ENCODE measurements at places on chromosomes 7 and 10. TPM values are rescaled to one million over a fixed set of nuclear protein-coding genes. Genes with fewer than 3 reads are reported as not detected.

The PLXDC2 gene
- total RNA-seq, result 38.5 TPM

DNA sequence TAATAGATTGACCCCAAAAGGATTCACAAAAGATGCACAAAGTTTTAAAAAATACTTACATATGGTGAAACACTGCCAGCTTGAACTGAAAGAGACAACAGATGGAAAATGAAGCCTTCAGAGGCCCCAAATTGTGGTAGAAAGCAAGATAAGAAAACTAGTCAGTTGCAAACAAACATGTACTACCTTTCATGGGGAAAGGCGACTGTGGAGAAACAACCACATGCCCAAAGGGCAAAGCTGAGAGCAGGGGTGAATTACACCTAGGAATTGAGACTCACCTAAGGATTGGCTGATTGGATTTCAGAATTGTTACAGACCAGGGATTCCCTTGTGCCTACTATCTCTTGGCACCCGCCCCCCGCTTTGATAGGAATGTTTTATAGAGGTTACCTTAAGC is 13.1 kb downstream of the EPC1 start:
- peaks cover 55% of the 10 kb centered on the region for H3K4me1 ChIP-seq
- H3K4me3 ChIP-seq, result no peak overlapping the region
- peaks cover 11% of the 10 kb centered on the region for H3K36me3 ChIP-seq
- peak overlapping the region; percentile 26 for H3K27ac ChIP-seq
- DNase-seq, result no peak

DNA sequence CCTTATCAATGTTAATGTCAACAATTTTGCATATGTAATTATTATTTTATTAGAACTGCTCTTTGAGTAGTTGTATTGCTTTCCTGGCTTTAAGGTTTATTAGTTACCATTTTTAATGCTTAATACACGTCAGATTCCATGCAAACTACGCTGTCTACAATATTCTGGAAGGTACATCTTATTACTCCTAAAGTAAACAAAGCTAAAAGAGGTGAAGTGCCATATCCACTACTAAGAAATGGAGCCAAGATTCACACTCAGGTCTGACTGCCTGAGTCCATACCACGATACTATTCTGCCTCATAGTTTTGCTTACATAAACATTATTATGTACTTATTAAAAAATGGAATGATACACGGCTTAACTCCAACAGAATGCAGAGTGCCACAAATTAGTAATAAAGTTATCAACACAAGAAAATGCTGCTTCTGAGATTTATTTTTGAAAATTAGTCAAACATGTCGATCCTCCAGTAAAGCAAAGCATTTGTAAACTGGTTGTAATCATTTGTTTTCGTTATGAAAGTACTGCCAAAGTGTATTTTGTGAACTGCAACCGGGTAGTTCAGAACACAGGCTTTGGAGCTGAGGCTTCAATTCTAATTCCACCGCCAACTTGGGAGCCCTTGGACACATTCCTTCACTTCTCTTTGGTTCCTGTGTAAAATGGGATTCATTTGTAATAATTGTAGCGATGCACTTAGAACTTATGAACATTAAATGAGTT is 1.1 kb upstream of the DMTF1 start:
- no peak for DNase-seq
- H3K27ac ChIP-seq, result peak overlapping the region; percentile 99
- no peaks in the 10 kb centered on the region for H3K27me3 ChIP-seq
- no peaks in the 10 kb centered on the region for H3K36me3 ChIP-seq

DNA sequence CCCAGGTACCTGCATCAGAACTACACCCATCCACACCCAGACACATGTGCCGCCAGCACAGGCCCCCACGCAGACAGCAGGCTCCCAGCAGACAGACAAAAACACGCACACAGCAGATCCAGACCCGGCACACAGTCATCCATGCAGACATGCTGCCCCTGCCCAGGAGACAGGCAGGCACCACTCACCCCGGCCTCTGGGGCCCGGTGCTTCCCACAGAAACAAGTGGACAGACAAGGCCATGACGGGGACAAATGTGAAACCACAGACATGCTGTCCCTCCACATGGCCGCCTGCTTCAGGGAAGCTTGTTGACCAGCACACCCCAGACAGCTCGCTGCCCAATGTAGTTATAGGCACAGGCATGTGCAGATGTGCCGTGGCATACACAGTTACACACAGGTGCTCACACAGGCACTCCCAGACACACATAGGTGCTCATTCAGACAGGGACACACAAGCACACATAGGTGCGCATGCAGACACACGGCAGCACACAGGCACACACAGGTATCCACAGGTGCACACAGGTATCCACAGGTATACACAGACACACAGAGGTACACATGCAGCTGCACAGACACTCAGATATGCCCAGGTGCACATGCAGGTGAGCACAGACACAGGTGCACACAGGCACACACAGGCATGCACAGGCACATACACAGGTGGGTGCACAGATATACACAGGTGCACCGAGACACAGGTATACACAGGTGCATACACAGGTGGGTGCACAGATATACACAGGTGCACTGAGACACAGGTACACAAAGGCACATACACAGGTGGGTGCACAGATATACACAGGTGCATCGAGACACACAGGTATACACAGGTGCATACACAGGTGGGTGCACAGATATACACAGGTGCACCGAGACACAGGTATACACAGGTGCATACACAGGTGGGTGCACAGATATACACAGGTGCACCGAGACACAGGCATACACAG is 10.5 kb upstream of the SCART1 start:
- DNase-seq, result no peak
- no peak overlapping the region for H3K4me3 ChIP-seq
- no peaks in the 10 kb centered on the region for H3K27me3 ChIP-seq
- no peaks in the 10 kb centered on the region for H3K4me1 ChIP-seq
- no peak overlapping the region for H3K27ac ChIP-seq
- peaks cover 10% of the 10 kb centered on the region for H3K36me3 ChIP-seq

The SPDYE9 gene
- total RNA-seq, result not detected

The FAS gene
- 2.7 TPM for total RNA-seq

DNA sequence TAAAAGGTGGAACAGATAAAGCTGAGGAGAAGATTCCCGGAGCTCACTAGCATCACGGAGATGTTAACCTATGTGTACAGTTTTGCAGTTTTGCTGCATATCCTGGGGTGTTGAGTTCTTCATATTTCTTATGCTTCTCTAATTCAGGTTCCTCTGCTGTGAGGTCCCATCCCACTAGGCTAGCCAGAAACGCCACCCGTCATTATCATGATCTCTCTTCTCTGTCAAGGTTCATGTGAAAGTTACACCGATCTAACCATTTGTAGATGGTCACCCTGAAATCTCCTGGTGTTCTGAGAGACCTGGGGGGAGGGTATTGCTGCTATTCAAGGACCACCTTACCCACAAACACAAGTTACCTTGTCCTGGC is 136.3 kb downstream of the CCDC71L start:
- H3K4me3 ChIP-seq, result no peak overlapping the region
- H3K27ac ChIP-seq, result no peak overlapping the region
- no peak for DNase-seq
- H3K36me3 ChIP-seq, result no peaks in the 10 kb centered on the region

The MUC3A gene
- 2.0 TPM for total RNA-seq

- no peaks in the 10 kb centered on the region for H3K36me3 ChIP-seq
- no peak overlapping the region for H3K4me3 ChIP-seq
- peaks cover 32% of the 10 kb centered on the region for H3K4me1 ChIP-seq
- H3K27ac ChIP-seq, result peak overlapping the region; percentile 43
- peaks cover 21% of the 10 kb centered on the region for H3K27me3 ChIP-seq
Measured at GRCh38 chr10:79449181-79450146, 4.0 kb upstream of the ZCCHC24 start.

DNA sequence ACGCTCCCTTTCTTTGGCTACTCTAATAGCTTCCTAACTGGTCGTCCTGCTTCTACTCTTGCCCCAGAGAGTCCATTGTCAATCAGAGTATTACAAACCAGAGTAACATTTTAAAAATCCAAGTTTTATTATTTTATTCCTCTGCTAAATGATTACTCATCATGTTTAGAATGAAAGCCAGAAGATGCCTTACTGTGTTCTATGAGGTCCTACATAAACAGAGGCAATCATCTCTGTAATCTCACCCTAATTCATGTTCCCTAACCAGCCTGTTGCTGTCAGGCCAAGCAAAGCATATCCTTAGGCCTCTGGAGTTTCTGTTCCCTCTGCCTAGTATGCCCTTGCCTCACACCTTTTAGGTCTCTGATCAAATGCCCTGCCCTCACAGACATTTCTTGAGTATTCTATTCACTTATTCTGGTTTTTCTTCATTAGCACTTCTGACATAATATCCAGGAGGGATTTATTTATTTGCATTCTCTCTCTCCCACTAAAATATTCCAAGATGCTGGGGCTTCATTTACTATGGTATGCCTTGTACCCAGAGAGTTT is 497.5 kb downstream of the PHTF2 start:
- no peaks in the 10 kb centered on the region for H3K4me1 ChIP-seq
- H3K36me3 ChIP-seq, result no peaks in the 10 kb centered on the region
- no peaks in the 10 kb centered on the region for H3K27me3 ChIP-seq
- DNase-seq, result no peak

DNA sequence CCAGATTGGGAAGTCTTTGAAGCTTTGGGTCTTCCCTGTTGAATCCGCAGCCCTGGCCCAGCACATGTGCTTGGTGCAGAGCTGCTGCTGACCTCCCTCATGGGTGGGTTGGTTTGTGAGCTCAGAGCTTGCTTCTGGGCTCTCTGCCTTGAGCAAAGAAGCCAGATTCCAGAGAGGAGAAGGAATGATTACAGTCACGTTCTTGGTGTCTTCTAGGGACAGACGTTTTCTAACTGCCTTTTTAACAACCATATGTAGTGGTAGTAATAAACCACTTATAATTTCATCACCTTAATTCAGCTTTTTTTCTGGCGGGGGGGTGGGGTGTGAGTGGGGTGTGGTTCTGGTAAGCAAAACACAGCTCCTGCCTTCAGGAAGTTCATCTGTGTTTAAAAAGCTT is 39.5 kb downstream of the LRMDA start:
- H3K4me1 ChIP-seq, result peaks cover 1% of the 10 kb centered on the region
- H3K4me3 ChIP-seq, result no peak overlapping the region
- no peak overlapping the region for H3K27ac ChIP-seq
- H3K27me3 ChIP-seq, result peaks cover 32% of the 10 kb centered on the region
- no peak for DNase-seq
- no peaks in the 10 kb centered on the region for H3K36me3 ChIP-seq

The BBIP1 gene
- total RNA-seq, result 29.9 TPM

DNA sequence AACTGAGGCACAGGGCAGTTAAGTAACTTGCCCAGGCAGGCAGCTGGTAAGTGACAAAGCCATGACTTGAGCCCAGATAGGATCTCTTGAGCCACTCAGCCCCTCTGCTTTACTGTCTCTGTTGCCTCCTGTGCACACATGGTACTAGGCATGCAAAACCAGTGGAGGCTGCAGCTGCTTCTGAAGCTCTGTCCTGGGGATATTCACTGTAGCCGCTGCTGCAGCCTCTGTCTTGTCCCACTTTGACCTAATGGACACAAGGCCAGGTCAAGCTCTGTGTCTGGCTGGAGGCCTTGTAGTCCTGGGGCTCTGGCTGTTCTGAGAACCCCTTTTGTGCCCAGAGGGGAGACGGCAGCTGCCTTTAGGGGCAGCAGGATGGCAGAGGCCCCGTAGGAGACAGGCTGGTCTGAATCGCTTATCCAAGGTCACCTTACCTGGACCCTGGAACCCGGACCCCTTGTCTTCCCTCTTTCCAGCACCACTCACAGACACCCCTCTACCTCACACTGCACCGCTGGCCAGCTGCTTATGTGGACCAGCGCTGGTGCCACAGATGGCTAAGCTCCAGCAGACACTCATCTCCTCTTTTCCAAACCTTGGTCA is 57.6 kb downstream of the TSPAN15 start:
- no peak for DNase-seq
- peaks cover 18% of the 10 kb centered on the region for H3K27me3 ChIP-seq
- H3K27ac ChIP-seq, result no peak overlapping the region

GRCh38 chr7:108716783-108717182 is 147.1 kb downstream of the DNAJB9 start:
- H3K27me3 ChIP-seq, result peaks cover 5% of the 10 kb centered on the region
- DNase-seq, result no peak
- no peak overlapping the region for H3K27ac ChIP-seq
- no peaks in the 10 kb centered on the region for H3K4me1 ChIP-seq
- H3K36me3 ChIP-seq, result no peaks in the 10 kb centered on the region
- no peak overlapping the region for H3K4me3 ChIP-seq
